ENCODE measurements at places on chromosomes 3 and 15.

DNA sequence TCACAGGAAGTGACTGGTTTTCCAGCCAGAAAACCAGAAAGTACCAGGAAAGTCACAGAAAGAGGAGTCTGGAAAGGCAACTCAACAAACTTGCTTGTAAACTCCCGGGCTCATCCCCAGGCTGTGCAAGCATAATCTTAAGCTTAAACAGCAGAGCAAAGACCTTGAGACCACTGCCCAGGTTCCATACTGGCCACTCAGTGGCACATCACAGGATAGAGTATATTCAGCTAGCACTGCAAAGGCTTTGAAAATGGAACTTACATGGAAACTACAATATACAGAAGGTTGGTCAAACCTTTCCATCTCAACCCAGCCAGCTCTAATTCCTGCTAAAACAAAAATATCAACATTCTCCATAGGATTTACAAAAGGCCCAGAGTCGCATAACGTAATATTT, 20.1 kb downstream of the DMXL2 start:
- DNase-seq = no peak

DNA sequence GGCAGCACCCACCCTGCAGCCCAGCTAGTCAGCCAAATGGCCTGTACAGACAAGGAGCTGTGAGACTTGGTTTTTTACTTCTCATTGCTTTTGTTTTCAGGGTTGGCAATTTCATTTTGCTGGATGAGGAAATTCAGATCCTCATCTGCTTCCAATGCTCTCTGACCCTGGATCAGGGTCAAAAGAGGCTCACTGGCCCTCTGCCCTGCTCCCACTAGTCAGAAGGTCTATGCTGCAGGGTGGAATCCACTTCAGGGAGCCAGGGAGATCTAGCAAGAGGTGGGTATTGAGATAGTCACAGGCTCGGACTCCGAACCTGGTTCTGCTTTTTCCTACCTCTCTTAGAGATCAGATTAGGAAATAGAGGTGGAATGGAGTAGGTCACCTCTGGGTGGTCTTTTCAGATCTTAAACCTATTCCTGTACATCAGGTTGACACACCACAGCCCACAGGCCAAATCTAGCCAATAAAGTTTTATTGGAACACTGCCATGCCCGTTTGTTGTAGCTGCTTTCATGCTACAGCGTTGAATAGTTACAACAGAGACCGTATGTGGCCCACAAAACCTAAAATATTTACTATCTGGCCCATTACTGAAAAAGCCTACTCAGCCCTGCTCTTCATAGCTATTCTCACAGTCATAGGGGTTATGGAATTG, 26.4 kb upstream of the GLCE start:
- no peak for DNase-seq

DNA sequence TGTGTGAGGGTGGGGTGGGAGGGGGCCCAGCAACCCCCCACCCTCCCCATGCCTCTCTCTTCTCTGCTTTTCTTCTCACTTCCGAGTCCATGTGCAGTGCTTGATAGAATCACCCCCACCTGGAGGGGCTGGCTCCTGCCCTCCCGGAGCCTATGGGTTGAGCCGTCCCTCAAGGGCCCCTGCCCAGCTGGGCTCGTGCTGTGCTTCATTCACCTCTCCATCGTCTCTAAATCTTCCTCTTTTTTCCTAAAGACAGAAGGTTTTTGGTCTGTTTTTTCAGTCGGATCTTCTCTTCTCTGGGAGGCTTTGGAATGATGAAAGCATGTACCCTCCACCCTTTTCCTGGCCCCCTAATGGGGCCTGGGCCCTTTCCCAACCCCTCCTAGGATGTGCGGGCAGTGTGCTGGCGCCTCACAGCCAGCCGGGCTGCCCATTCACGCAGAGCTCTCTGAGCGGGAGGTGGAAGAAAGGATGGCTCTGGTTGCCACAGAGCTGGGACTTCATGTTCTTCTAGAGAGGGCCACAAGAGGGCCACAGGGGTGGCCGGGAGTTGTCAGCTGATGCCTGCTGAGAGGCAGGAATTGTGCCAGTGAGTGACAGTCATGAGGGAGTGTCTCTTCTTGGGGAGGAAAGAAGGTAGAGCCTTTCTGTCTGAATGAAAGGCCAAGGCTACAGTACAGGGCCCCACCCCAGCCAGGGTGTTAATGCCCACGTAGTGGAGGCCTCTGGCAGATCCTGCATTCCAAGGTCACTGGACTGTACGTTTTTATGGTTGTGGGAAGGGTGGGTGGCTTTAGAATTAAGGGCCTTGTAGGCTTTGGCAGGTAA, 8.1 kb downstream of the FAM131A start:
- no peak for DNase-seq

DNA sequence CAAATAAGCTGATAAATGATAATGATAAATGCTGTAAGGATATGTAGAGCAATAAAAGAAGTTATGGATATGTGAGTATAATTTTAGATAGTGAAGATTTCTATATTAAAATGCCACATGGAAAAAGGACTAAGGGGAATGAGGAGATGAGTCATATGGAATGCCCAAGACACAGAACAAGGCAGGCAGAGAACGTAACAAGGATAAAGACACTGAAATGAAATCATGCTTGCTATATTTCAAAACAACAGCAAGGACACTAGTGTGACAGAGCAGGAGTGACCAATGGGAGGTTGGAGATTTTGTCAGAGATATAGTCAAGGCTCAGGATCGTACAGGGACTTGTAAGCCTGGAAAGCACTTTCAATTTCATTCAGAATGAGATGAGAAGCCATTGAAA, 621.5 kb upstream of the SEMA6D start:
- no peak for DNase-seq

- DNase-seq = no peak
These were observed 4.2 kb downstream of the AMOTL2 start for GRCh38 chr3:134369861-134370596.

- DNase-seq = no peak
These were observed 25.1 kb downstream of the C3orf18 start for GRCh38 chr3:50542177-50543034.

Measured in stimulated activated CD8-positive, alpha-beta memory T cell treated with anti-CD3 and anti-CD28 coated beads, Interleukin-2, amount 100 ng/mL, for 1 hour (primary cell).